ENCODE measurements at places on chromosomes 5 and 9. TPM values are rescaled to one million over a fixed set of nuclear protein-coding genes. Genes with fewer than 3 reads are reported as not detected.

- no peak for DNase-seq
Observed at GRCh38 chr9:124929464-124929863, 11.4 kb downstream of the GOLGA1 start.

GRCh38 chr5:122871661-122872060, 26.2 kb downstream of the SNX24 start:
- DNase-seq = no peak

PCDHB2 gene
- 2.1 TPM for total RNA-seq

GRCh38 chr5:76983468-76983867, 30.6 kb downstream of the CRHBP start:
- DNase-seq = no peak

TICAM2 gene
- total RNA-seq = 1.2 TPM
